ENCODE measurements at places on chromosomes 12 and 14.

GRCh38 chr14:21073921-21074320 is 3.8 kb downstream of the ARHGEF40 start:
- no peak for DNase-seq

- DNase-seq = no peak
These were observed 176.2 kb downstream of the PHETA1 start for GRCh38 chr12:111192647-111193046.

DNA sequence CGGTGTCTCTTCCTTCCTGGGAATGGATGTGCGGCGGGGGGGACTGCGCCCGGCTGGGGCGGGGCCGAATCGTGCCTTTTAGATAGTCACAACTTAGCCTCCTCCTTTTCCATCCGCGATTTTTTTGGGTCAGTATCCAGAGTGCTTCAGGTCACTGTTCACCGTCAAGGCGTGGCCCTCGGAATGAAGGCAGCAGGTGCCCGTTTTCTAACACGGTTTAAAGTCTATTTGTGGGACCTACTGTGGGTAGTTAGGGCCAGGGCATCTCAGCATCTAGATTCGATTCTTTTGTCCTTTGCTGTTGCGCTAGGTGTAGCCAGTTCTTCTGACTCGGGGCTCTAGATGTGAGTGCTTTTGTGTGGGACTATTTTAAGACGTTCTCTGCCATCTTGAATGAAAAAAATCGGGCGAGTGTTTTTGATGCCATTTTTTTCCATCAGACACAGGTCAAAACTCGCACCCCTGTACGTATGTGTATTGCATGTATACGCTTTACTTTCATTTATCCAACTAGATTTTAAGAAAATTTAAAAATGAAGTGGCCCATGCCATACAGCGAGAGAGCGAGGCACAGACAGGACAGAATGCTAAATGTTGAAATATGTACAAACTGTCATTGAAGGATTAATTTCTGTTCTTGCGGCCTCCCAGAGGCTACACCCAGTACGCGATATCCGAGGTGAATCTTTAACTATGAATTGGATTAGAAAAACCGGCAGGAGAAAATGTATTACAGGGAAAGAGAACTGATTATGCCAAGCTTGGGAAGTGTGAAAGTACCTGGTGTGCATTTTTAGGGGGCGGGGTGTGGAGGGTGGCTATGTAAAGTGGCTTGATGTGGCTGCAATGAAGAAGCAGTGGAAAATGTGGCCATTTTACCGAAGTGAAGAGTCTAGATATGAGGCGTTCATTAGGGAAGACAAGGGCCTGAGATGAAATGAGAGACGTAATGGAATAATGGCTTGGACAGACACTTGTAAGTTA is 835 bp downstream of the VEZT start:
- no peak for DNase-seq

DNA sequence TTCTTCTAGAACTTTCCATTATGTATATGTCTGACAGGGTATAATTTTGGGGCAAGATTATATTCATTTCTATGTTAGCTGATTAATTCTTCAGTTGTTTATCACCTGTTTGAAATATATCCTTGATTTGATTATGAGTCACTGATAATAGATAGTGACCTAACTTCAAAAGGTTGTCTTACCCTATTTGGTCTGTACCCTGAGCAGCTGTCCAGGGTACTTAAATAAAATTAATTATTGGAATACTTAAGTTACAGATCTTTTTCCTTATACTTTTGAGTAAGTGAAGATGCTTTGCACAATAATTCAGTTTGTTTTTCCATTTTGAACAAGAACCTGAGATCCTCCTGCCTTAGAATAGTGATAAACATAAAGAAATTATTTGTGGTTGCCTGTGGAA is 13.2 kb upstream of the NPAS3 start:
- no peak for DNase-seq

DNA sequence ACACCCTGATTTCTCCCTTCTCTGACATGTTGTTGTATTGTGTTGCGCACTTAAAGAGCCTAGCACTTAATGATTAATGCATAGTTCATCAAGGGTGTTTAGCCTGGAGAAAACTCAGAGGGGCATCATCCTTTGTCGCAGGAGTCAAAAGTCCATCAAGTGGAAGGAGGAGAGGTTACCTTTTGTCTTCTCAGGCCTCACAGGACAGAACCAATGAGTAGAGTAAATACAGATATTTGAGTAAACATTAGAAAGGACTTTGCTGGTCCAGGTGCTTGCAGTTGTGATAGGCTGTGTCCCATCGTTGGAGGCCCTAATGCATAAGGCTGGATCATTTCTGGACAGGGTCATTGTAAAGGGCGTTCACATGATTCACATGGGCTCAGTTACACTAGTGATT is 430.9 kb downstream of the PCNX1 start:
- no peak for DNase-seq

DNA sequence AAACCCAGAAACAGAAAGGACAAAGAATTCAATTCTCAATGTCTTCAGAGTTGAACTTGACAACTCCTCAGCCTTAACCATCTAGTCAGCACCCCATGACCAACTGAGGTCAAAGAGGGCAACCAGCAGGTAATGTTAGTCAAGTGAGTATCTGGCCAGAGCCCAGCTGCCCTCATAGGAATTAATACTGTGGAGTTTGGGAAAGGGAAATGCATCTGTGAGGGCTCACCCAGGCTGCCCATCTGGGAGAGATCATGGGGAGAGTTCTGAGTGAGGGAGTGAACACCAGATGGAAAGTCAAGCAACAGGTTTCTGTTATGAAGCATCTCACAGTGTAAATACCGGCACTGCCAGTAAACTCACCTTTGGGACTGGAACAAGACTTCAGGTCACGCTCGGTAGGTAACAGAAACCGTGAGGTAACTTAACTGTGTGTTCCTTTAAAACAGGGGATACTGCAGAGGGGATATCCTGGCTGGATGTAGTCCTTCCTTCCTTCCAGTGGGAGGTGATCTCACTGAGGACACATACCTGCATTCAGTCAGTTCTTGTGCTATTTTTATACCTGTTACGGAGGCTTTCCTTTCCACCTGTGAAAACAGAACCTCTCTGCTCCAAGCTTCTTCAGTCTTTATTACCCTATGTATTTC is 94.4 kb downstream of the DAD1 start:
- DNase-seq = no peak

GRCh38 chr14:36176524-36176923 is at the start of gene PTCSC3:
TSS of gene PTCSC3 (minus strand) at chr14:36176722.
- no peak for DNase-seq

- DNase-seq = no peak
These were observed 78.6 kb upstream of the SCN8A start for GRCh38 chr12:51512438-51512837.

- DNase-seq = no peak
These were observed 261.4 kb upstream of the NPAS3 start for GRCh38 chr14:32677129-32677780.

- DNase-seq = no peak
These were observed 61.5 kb downstream of the MGAT4C start for GRCh38 chr12:86194721-86195120.

DNA sequence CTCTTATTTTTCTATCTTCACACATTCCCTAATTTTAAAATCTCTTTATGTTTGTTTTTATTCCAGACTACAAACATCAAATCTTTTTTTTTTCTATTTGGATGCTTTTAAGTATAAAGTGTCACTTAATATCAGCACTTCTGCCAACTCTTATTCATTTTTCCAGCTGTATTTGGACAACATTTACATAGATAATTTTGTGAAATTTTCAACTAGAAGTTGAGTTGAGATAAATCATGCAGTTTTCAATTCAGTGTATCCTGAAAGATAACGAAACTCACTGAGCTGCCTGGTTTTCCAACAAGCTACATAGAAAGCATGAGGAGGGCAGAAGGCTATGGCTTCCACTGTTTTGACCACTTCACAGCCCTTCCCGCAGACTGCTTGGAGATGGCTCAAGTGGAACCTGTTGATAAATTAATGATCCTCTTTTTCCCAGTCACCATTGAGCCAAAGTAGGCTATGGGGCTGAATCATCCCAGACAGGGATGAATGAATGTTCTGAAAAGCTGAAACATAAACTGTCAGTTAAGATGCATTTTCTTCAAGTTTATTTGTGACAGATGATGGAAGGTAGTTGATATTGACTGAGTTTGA is 213.9 kb downstream of the RAD51B start:
- no peak for DNase-seq

- no peak for DNase-seq
These were observed 29.1 kb upstream of the AEBP2 start for GRCh38 chr12:19410211-19410610.

DNA sequence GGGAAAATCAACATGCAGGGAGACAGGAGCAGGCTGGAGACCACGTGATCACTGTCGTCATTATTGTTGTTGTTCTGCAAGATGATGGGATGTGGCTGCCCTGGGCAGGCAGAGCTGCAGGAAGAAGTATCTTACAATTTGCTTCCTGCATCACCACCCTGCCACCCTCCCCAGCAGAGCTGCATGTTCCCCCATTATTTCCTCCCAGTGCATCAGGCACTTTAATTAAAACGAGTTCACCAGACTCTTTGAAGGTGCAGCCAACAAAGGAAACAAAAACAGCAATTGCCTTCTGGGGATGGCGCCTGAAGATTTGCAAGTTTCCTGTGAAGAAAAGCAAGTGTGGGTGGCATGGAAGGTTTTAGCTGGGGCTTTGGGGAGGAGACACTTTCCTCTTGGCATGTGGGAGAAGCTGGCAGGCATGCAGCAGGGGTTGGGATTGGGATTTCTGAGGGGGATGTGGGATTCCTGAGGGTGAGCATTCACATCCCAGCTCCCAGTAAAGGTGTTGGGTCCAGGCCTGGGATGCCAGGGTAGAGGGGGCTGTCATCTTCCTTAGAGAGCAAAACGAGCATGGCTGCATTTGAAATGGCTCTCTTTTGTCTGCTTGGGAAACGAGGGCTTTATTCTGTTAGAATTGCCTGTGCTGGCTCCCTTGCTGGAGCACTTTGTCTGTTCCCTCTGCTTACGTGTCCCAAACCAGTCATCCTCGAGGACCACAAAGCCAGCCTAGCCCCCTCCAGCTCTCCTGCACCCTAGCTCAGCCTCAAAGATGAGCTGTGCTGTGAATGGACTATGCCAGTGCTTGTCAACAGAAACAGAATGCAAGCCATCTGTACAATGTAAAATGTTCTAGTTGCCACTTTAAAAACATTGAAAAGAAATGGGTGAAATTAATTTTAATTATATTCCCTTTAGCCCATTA is 11.5 kb upstream of the C14orf132 start:
- DNase-seq = no peak

- DNase-seq = no peak
These were observed 13.1 kb upstream of the CCDC85C start for GRCh38 chr14:99616832-99617800.

- no peak for DNase-seq
These were observed 25.3 kb downstream of the VASH1 start for GRCh38 chr14:76786601-76787000.

- no peak for DNase-seq
These were observed 116.0 kb upstream of the PTPRR start for GRCh38 chr12:71036526-71036925.

DNA sequence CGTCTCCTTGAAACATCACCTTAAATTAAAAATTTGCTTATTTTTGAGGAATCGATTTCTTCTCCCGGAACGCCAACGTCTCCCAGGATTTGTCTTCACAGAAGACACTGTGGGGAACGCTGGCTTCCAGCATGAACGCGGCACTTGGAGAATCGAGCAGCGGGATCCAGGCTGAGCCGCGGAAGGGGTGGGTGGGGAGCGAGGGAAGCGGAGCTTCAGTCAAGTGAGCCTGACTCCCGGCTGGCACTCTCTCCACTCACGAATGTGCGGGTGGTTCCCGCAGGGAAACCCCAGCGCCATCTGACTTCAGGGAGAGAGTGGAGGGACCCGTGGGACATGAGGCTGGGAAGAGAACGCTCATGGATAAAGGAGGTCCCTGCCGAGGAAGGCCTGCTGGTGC is 506.0 kb upstream of the TMEM132C start:
- DNase-seq = no peak

- DNase-seq = no peak
These were observed 102.0 kb downstream of the TMEM30B start for GRCh38 chr14:61179061-61179690.

GRCh38 chr14:90778571-90779255 is 37.5 kb downstream of the TTC7B start:
- DNase-seq = no peak

DNA sequence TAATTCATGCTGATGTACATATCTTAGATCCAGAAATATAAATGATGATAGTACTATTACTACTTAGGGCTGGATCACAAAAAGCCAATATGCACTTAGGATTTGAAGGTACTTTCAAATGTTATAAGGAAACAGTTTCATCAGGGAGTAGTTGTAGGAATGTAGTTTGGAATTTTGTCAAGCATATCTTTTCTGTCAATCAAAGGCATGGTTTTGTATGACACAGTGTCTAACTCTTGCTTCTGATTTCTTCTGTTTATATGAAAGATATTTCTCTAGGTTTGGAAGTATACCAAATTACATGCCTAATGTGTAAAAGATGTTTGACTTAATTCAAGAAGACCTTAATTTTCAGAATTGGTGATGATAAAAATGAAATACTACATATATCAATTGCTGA is 135.7 kb downstream of the RAD51B start:
- no peak for DNase-seq

DNA sequence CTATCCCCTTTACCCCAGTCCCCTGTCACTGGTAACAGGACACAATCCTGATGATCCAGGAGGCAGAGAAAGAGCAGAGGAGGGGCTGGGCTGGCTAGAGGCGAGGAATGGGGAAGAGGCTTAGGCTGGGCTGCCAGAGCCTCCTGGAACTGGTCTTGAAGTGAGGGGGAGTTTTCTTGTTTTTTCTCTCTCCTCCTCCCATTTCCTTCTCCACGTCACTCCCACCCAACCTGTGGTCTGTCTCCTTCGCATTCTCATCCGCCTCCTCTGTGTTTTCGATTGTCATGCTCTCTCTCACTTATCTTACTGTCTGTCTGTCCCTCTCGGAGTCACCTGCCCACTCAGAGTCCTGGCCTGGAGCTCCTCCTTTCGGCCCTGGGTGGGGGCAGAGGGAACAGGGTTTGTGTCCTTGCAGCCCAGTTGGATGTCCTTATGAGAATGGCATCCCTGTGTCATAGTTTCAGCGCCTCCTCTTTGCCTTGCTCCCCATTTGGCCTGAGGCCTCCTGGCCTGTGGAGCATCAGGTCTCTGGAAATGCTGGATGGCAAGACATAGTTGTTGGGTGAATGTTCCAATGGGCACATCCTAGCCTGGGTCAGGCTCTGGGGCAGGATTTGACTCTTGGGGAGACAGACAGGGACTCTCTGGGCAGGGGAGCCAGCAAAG is 3.4 kb upstream of the KRT80 start:
- DNase-seq = no peak

DNA sequence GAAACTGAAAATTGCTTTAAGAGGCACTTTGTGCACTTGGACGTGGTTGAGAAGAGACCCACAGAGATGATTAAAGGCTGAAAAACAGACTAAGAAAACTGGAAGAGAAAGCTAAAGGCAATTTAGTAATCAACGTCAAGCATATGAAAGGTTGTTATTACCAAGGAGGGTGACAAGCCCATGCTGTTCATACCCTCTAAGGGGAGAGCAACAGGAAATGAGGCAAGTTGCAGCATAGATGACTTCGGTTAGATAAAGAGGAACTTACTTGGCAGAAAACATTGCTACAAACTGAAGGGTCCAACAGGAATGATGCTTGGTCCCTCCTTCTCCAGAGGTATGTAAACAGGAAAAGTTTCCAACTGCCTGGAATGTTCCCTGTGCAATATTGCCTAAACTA is 107.8 kb downstream of the DUSP6 start:
- DNase-seq = no peak

Measured in BJ (cell line).